ENCODE measurements at places on chromosomes 2 and 18.

DNA sequence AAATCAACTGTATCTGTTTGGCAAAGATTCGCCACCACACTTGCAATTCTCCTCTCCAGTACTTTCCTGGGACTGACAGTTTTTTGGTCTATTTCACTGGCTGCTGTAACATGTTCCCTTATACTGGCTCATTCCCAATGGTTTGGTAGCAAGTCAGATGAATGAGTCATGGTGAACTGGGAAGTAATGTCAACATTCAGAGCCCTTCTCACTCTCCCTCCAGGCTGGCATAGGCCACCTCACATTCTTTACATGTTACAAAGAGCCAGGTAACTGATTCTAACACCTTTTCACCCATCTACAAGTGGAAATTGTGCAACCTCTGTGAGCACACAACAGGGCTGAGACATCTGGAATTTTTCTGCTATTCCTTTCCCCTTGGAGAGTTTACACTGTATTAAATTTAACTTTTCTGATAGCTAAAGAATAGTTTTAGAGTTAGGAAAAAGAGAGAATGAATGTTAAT, 111.3 kb upstream of the TLK1 start:
- DNase-seq = no peak

DNA sequence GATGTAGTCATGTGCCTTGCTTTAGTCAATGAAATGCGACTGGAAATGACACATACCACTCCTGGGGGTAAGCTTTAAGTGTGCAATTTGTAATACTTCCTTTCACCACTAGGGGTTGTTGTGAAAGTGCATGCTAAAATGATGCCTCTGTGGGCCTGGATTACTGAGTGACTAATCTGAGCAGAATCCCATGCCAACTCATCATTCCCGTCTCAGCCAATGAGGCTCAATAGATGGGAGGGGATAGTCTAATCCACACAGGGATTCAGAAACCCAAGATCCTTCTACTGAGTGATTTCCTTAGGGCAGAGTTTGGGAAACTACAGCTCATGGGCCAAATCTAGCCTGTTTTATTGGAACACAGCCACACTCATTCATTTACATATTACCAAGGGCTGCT, 54.0 kb downstream of the HRH4 start:
- no peak for DNase-seq

DNA sequence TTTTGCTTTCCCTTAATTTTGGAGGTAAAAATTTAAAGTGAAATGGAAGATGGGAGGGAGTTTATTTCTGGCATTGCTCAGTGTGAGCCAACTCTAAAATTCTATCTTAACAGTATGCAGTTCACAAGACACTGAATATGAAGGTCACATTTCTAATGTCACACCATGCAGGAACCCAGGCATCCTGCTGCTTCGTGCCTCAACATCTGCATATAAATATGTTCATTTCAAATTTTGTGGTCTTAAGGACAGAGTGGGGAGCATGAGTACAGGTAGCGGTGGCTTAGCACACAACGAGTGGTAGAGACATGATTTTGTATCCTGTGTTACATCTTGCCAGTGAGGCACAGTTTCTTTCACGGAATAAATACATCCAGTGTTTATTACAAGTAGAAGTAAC, 102.4 kb downstream of the ARL4C start:
- DNase-seq = no peak

- DNase-seq = no peak
Observed at GRCh38 chr18:9594823-9595596, 19.3 kb downstream of the PPP4R1 start.

- DNase-seq = no peak
Observed at GRCh38 chr18:5303636-5304035, 8.1 kb upstream of the ZBTB14 start.

GRCh38 chr2:167874812-167875211, 372.6 kb downstream of the STK39 start:
- no peak for DNase-seq

GRCh38 chr2:163155279-163155883, 316.8 kb upstream of the KCNH7 start:
- no peak for DNase-seq

DNA sequence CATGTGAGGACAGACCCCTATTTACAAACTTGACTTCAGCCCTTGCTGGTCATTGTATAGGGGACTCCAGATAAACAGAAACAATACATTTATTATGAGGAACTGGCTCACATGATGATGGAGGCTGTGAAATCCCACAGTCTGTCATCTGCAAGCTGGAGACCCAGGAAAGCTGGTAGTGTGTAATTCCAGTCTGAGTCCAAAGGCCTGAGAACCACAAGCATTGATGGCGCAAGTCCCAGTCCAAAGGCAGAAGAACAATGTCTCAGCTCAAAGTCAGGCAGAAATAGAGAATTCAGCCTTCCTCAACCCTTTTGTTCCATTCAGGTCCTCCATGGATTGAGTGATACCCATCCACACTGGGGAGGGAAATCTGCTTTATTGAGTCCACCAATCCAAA, 28.1 kb upstream of the SPP2 start:
- no peak for DNase-seq

GRCh38 chr2:114259389-114259788, 183.1 kb upstream of the DPP10 start:
- DNase-seq = no peak

GRCh38 chr2:28842042-28842441, 28.1 kb downstream of the TRMT61B start:
- DNase-seq = no peak

DNA sequence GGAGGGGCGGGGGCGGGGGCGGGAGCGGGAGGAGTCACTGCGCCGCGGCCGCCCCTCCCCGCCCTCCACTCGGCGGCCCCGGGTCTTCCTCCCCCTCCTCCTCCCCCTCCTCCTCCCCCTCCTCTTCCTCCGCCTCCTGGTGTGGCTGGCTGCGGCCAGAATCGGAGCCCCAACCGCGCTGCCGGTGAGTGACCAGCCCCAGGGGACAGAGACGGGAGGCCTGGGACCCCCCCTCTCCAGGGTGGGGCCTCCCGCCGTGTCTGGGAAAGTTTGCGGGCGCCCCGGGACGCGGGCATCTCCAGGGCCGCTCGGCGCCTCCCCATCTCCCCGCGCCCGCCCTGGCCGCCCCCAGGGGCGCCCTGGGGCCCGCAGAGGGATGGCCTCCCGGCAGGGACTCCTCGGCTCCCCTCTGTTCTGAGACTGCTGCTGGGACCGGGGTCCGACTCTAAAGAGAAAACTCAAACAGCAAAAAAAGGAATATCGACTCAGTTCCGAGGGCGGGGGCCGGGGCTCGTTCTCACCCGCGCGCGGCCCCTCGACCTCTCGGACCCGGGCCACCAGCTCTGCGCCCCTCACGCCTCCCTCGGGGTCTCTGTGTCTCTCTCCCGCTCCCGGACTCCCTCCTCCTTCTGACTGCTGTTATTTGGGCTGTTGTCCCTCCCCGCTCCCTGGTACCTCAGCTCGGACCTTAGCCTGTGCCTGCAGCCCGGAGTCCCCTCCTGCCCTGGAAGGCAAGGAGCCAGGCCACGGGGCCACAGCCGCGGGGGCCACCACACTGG, at the start of gene STON1:
Gene STON1, plus strand, starts transcription at position 122 of the 779 bp plus-strand sequence. CDS start 50,480 bp downstream, outside the sequence.
- DNase-seq = no peak

- DNase-seq = no peak
Observed at GRCh38 chr2:221629468-221629867, 57.4 kb upstream of the EPHA4 start.

GRCh38 chr2:198177040-198177439, 372.6 kb downstream of the PLCL1 start:
- DNase-seq = no peak

- no peak for DNase-seq
Observed at GRCh38 chr2:205288686-205289085, 393.6 kb upstream of the NRP2 start.

DNA sequence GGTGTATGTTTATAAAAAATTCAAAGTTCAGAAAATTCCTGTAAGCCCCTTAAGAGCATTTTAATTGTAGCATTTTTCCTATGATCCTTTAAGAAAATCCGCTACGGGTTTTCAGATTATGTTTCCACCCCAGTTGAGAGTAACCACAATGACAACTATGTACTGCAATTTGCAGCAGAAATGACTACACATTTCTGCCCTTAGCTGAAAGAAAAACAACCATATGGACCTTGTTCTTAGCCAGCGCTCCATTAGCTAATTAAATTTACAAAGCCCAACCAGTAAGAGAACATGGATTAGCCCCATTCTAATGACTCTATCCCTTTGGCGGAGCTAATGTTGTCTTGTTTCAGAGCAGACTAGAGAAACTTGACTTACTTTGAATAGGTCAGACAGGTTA, 247.6 kb downstream of the SLC8A1 start:
- DNase-seq = no peak

DNA sequence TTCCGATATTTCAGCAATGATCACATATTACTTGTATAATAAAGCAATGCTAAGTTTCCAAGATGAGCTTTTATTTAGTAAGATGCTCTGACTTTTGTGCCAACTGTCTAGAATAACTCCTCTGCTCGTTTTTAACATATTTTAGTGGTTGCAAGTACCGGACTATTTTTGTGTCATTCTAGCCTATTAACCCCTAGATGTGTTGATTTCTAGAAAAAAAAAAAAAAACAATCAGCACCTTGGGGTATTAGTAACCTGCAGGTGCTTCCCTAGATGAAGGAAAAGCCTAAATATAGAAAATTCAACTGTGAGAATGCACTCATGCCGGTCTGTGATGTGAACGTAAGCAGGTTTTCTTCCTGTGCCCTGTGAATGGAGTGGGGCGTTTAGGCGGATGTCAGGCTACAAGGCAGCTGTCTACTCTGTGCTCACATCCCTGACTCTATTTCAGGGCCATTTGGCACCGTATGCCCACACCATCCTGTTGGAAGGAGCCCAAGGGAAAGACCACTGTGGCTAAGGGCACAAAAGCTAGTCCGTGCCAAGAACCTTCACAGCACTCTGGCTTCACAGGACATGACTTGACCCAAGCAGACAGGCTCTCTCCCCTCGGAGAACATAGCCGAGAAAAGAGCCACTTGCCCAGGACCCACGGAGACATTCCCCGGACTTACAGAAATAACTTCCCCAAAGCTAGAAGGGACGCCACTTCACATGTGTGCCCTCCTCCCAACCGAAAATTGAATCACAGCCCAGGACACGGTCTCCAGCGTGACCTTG, 60.9 kb upstream of the AGAP1 start:
- no peak for DNase-seq

- DNase-seq = no peak
Observed at GRCh38 chr2:50575232-50575631, 456.7 kb downstream of the NRXN1 start.

DNA sequence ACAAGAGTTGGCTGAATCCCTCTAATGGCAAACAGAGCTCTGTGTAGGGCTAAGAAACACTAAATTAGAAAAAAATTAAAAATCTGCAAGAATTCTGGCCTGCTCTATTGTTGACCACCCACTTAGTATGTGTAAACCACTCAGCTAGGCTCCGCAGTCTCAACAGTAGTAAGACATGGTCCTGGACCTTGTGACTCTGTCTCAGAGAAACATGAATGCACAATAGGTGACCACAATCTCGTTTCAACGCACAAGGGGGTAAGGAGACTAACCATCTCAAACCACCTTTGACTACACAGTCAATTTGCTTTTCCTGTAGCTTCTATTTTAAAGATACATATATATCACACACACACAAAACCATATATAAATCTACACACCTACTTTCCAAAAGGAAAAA, 16.5 kb downstream of the SEPTIN10 start:
- no peak for DNase-seq

GRCh38 chr2:74915743-74916142, 42.7 kb upstream of the POLE4 start:
- no peak for DNase-seq

- no peak for DNase-seq
Observed at GRCh38 chr2:102657770-102658169, 38.4 kb downstream of the SLC9A2 start.

- no peak for DNase-seq
Observed at GRCh38 chr2:177180269-177181000, 32.2 kb upstream of the HNRNPA3 start.

DNA sequence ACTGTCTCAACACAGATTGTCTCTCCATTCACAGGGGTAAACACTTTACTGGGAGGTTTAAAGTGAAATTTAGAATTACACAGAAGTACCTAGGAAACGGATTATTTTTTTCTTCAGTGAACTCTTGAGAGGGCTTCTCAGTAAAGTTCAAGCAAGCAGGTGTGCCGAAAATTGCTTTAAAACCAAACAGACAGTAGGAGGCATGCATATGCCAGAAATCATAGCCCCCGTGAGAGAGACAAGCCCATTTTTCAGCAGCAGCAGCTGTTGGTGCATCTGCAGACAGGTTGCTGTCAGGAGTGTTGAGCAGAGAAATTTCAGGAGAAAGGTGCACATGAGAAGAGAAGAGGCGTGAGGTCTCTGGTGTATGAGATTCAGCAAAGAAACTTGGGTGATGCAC, 2115.5 kb upstream of the CELF4 start:
- DNase-seq = no peak

- DNase-seq = no peak
Observed at GRCh38 chr2:15173501-15173900, 387.6 kb downstream of the NBAS start.

DNA sequence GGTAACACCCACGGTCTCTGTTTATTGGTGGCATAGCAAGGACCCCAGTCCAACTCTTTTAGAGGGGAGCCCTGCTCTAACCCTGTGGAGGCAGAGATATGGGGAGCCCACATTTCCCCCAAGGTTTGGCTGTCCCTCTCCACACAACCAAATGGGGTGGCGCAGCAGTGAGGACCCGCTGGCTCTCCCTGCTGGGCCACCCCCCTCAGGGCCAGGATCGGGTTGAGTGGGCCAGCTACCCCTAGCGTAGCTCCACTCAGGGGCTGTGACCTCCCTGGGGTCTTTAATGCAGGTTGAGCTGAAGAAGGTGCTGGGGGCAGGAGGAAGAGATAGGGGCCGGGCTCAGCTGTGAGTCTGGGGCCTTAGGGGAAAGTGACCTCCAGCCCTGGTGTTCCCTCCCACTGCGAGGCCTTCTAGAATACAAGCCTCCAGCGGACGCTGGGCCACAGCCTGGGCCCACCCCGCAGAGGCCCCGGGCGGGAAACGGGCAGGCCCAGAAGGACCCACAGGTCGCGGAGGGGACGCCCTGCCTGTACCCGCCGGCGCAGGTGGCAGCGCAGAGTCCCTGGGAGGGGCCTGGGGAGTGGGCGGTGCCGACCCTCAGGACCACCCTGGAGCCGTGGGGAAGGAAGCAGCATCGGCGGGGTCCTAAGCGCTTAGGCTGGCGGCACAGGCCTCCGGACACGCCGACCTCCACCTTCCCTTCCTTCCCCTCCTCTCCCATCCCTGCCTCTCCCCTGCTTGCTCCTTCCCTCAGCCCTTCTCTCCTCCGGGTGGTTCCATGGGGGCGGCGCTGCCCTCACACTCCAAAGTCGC, 9.6 kb downstream of the CROCC2 start:
- no peak for DNase-seq

GRCh38 chr2:64586883-64587481, 62.9 kb downstream of the AFTPH start:
- DNase-seq = no peak

- no peak for DNase-seq
Observed at GRCh38 chr2:1742301-1742680, 2.0 kb downstream of the PXDN start.

GRCh38 chr2:11132036-11132671, 23.1 kb upstream of the SLC66A3 start:
- DNase-seq = no peak
